ENCODE measurements at places on chromosomes 2 and 18.

DNA sequence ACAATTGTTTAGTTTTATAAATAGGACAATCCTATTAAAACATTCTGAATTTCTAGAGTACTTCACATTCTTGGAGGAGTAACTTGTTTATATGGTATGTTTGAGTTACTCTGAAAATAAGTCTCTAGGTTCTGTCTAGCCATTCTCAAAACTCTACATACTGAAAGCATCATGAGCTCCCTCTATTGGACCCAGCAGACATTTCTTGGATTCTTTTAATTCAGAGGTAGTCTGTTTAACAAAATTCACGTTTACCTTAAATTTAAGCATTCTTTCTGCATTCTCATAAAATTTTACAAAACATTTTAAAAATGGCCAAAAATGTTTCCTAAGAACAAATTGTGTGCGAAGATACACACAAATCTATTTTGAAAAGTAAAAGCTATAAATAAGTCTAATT, 15.3 kb downstream of the SP9 start:
- DNase-seq: no peak

GRCh38 chr18:8301427-8302172, 307.6 kb upstream of the RAB12 start:
- no peak for DNase-seq

GRCh38 chr2:207283356-207283755, 117.6 kb upstream of the KLF7 start:
- DNase-seq: no peak

- no peak for DNase-seq
Observed at GRCh38 chr2:19540739-19541525, 182.5 kb upstream of the OSR1 start.

GRCh38 chr2:234790380-234790779, 161.4 kb upstream of the SH3BP4 start:
- DNase-seq: no peak
